Stimulated activated CD8-positive, alpha-beta memory T cell treated with anti-CD3 and anti-CD28 coated beads, Interleukin-4, amount 100 ng/mL, for 1 hour (primary cell): ENCODE measurements at places on chromosomes 6 and 20.

- DNase-seq = no peak
Observed at GRCh38 chr6:88295663-88296062, 129.5 kb upstream of the CNR1 start.

DNA sequence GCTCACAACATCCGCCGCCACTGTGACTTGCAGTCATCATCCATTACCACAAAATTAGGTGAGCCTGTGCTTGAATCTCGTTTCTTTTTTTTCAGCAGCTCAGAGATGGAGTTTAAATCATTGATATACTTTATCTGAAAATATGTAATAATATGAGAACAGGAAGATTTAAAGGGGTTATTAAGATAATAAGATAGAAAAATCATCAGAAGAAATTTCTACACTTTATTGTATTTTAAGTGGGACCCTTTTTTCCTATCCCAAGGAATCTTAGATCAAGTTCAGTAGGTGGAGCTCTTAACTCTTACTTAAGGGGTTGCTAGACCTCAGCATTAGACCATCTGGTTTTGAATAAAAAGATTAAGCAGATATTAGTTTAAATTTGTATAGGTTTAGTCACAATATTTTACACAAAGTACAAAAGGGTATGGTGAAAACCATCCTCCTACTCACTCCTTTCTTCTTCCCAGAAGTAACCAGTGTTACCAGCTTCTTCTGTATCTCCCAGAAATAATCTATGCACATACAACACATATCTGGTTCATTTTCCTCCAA lies 9.4 kb upstream of the NCOA7 start:
- DNase-seq = peak; percentile 12

DNA sequence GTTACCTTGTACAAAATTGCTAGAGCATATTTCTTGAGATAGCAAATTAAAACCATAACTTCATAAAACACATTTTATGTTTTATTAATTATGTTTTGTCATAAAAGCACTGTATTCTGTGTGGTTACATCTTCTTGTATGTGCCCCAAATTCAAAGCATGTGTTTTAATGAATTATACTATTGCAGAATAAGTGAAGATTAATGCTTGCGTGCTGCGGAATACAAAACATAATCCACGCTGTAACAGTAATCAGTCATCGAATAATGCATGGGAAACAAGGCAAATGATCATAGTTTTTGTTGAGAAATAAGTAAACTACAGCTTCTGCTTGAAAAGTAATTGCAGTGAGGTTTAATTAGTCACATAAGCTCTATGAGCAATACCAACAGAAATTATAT lies 459.2 kb upstream of the SOX4 start:
- DNase-seq = no peak

DNA sequence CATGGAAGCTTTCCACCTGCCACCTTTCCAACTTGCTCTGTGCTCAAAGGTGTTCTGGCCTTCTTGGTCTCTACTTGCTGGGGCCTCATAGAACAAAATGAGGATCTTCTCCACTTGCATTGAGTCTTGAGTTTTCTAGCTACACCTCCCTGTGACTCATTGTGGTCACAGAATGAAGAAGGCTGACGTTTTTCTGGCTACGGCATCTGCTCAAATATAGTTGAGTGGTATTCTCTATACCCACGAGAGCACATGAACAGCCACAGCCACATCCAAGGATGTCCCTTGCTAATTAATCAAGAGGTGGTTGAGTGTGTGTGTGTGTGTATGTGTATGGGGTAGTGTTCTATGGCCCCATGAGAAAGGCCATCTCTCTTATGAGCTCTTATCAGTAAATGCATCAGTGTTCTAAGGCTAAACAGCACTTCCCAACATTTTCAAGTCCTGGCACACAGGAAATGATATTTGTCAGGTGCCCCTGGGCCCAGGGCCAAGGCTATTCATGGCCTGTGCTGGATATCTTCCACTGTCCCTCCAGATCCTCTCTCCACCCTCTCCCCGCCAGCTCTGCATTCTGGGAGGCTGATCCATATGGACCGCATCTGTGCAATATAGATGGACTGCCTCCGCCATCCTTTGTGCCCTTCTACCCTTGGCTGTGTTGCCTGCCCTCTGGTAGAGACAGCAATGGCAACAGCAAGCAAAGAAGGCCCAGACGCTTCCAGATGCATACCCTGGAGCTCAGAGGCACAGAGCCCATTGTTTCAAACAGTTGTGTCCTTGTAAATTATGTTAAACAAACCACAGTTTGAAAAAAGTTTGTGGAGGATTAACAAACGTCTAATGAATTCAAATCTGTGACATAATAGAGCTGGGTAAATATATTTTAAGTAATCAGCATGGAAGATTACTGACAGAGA lies 150.2 kb downstream of the LRFN2 start:
- DNase-seq = no peak

DNA sequence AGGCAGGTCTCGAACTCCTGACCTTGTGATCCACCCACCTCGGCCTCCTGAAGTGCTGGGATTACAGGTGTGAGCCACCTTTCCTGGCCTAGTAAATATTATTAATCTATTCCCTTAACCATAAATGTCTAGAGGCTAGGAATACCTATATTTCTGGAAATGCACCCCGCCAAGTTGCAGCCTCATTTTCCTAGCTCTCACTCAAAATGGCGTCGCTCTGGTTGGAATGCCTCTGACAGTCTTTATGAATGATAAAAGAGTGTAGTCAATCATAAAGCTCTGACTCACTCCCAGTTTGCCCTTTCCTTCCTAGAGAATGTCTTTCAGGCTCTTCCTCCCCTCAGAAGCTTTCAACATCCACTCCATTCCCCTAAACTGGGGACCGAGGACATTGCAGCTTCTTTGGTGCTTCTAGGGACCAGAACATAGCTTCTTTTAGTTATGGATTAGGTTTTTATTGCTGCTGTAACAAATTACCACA lies 14.1 kb upstream of the TRIM26 start:
- DNase-seq = no peak

DNA sequence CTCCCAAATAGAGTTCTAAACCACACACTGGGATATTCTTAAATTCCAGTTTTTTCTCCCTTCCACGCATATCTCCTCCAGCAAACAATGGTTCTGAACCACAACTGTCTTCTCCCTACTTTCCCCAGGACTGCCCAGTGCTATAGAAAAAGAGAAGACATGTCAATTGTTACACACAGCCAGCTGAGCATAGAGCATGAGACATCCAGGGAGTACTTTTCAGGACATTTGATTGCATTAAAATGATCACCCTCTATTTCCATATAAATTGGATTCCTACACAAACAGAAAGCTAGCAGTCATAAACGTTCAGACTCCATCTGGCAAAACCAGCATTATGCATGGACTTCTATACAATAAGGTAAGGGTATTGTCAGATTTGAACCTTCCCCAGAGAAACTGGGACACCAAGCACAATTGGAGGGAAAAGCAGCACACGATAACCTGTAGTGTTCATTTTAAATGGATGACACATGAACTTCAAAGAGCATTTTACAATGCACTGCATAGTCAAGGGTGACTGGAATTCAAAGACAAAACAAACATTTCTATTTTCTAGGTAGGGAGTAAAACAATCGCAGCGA lies 93.1 kb upstream of the HEY2 start:
- DNase-seq = no peak

DNA sequence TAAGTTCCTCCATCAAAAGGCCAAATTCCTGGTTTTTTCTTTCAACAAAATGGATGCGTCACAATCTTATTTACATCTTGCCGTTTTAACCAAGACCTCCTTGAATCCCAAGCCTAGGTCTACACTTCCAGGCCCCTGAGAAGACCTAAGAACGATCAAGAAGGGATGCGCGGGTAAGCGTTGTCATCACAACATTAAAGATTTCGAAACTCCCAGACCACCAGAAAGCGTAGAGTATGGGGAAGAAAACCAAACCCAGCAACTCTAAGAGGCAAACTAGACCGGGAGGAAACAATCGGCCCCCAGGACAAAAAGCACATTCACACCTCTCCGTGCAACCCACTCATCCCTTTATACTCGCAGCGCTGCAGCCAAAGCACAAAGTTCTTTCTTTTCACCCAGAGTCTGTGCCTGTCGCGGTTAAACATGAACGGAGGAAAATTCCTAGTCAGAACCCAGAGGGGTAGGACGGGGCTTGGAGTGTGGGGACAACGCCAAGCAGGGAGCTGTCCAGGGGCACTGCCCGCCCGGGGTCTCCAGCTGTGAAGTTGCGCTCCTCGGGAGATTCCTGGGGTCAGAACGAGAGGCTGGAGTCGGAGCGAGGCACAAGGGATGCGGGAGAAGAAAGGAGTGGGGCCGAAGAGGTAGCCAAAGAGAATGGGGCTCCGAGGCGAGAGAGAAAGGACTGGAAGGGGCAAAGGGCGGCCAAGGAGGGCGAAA lies 725 bp downstream of the OSER1 start:
- DNase-seq = no peak

DNA sequence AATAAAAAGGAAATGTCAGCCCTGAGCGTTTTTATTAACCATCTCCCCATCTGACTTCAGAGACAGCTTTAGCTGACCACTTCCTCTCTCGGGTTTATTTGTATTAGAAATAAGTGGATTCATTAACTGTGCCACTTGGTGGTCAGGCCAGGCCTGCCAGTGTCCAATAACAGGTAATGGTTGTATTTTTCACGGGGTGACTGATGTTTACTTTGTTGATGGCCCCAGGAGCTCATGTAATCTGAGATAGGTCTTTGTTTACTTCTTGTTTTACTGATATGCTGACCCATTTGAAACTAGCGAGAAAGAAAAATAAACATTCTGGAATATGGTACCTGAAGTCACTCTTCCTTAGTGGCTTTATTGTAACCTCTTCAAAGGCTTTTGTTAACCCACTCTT lies 504.3 kb upstream of the SLC35B3 start:
- no peak for DNase-seq

GRCh38 chr6:61649845-61650244 lies 636.2 kb downstream of the KHDRBS2 start:
- no peak for DNase-seq

GRCh38 chr20:17327185-17328148 lies 100.6 kb downstream of the PCSK2 start:
- no peak for DNase-seq

GRCh38 chr20:37240337-37241067 lies 21.1 kb downstream of the GHRH start:
- no peak for DNase-seq

DNA sequence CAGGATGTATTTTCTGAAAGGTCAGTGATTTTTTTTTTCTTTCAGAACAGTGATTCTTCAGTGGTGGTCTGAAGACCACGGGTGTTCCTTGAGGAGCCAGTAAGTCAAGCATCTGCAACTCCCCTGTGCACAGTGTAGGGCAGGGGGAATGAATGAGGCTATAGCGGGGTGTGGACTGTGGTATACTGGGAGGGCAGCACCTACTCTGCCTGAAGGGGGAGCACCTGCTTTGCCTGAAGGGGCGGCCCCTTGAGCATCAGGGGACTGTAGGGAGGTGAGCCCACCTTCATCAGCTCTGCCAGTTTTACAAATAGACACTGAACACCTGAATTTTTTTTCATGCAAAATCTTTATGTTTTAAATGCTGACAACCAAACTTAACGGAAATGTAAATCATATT lies 77.5 kb upstream of the RIPOR2 start:
- DNase-seq = no peak
